ENCODE measurements at places on chromosomes 12 and 14.

DNA sequence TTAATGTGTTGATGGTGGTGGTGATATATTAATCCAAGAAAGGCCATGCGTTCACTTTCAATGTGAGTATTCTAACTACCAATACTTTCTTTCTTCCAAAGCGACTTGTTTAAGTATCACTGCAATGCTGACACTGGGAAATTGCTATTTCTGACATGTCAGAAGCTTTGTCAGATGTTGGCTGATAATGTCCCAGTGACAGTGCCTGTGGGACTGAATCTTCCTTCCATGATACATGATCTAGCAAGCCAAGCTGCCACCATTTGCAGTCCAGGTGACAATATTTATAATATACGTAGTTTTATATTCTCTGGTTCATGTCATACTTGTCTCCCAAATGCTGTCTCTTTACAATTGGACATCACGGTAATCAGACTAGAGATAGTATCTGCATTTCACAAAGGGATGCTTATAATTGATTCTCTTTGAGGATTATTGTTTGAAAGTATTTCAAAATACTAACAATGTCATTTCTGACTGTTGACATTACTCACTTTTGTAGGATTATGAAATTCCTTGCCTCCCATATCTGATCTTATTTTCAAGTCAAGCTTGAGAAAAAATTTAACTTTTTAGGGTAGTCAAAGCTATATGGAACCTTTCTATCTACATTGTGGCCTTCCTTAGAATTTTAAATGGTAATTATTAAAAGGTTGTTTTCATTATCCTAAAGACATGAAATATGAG is 57.3 kb downstream of the KNTC1 start:
- DNase-seq, result no peak

GRCh38 chr12:115174920-115175319 is 490.9 kb upstream of the TBX3 start:
- no peak for DNase-seq

DNA sequence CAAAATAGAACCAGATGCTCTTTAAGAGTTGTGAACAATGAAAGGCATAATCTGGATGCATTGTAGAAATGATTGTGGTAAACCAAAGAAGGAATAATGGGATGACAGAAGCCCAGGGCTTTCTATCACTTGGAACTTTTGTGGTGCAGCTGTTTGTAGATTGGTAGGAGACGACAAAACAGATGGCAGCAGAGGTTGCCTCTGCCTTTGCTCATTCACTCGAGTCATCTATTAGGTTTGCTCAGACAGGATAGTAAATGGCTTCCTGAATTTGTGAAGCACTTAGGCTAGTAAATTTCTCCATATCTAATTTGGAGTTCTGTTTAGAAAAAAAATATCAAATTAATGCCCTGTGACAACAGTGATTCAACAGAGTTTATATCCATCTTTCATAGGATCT is 78.4 kb downstream of the FGD4 start:
- no peak for DNase-seq

DNA sequence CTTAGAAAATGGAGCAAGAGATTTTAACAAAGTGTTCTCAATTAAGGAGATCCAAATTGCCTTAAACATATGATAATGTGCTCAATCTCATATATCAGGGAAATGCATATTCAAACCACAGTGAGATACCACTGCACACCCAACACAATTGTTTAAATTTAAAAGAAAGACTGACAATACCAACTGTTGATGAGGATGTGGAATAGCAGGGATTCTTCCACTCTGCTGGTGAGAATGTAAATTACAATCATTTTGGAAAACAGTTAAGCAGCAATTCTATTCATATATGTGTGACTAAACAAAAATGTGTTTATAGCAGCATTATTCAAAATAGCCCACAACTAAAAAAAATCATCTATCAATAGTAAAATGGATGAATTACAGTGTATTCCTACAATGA is 144.2 kb downstream of the KICS2 start:
- DNase-seq, result no peak

DNA sequence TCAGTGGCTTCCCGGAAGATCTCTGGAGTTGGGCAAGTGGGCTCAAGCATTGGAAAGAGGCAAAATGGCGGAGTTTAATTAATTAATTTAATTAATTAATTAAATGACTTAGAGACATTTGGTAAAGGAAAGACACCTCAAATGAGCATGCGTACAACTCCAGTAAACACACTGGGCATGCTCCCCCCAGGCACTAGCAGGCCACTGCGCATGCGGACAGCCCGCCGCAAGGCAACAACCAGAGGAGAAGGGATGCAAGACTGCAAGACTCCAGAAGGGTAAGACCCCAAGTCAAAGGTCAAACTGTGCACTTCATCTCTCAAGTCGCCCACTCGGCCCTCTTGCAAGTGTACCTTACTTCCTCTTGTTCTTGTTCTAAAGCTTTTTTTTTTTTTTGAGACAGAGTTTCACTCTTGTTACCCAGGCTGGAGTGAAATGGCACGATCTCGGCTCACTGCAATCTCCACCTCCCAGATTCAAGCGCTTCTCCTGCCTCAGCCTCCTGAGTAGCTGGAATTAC is 57.8 kb upstream of the PSMC1 start:
- DNase-seq, result no peak

DNA sequence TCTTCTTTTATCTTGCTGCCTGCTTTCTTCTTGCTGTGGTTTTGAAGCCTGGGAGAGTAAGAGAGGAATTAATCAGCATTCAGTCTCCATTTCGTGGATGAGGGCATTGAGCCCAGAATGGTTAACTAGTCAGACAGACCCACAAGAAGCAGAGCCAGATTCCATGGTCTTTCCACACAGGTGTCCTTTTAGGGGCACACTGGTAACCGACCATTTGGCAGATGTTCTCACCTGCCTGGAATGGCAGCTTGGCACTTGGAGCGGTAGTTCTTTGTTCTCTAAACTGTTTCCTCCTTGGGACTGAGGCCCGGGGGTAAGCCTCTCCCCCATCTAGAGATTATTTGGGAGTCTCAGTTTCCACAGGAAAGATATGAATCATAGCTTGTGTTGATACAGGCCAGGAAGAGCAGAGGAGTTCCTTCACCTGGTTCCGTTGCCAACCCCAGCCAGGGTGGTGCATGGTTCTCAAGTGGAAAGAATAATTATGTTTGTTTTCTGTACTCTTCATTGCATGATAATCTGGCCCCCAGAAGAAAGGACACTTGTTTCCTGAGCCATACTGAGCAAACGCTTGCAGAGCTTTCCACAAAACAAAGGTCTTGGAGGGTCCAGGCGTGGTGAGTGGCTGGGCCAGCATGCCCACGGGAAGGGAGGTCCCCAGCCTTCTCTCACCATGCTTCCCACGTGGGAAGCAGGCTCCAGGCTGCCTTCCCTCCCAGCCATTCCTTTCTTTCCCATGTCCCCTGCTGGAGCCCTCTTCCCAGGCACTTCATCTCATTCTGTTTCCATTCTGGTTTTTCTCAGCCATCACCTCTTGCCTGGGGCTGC is 2.0 kb upstream of the KRT75 start:
- peak; percentile 72 for DNase-seq

GRCh38 chr12:115749071-115749841 is 528.2 kb downstream of the MED13L start:
- no peak for DNase-seq

DNA sequence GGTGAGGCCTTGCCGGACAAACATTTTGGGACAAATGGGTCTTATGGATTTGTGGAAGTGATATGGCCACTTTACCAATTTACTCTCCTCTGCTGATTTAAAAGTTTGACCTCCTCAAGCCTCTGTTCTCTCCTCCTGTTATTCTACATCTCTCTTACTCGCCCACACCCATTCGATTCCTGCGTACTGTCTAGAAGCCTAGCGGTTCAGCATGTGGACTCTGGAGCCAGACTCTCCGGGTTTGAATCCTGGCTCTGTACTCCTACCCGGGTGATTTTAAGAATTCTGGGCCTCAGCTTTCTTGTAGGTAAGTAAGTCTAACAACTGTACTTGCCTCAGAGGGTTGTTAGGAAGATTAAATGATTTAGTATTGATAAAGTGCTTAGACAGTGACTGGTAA is 168.6 kb upstream of the IFNG-AS1 start:
- DNase-seq, result no peak

- DNase-seq, result no peak
Measured at GRCh38 chr12:69655616-69656340, 43.3 kb downstream of the BEST3 start.

Measured in suprapubic skin (tissue), 4 donors.